Dorsolateral prefrontal cortex (tissue), 122 donors: ENCODE measurements at places on chromosomes 13 and 19.

DNA sequence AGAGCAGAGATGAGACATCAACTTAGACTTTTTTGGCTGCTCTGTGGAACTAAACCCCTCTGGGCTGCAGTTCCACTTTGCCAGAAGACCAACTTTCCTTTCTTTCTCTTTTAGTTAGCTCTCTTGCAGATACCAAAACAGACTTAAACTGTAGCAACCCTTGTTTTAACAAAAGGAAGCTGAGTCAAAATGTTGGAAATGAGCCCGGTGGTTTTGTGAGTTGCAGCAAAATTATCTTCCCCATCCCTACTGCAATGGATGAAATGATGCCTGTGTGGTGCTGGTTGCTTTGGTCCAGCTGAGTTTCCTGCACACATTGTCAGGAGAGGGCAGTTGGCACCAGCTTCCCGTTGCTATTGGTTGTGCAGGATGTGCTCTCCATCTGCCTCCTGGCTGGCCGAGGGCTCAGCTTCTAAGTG, 115.3 kb downstream of the LRCH1 start:
- DNase-seq: no peak

DNA sequence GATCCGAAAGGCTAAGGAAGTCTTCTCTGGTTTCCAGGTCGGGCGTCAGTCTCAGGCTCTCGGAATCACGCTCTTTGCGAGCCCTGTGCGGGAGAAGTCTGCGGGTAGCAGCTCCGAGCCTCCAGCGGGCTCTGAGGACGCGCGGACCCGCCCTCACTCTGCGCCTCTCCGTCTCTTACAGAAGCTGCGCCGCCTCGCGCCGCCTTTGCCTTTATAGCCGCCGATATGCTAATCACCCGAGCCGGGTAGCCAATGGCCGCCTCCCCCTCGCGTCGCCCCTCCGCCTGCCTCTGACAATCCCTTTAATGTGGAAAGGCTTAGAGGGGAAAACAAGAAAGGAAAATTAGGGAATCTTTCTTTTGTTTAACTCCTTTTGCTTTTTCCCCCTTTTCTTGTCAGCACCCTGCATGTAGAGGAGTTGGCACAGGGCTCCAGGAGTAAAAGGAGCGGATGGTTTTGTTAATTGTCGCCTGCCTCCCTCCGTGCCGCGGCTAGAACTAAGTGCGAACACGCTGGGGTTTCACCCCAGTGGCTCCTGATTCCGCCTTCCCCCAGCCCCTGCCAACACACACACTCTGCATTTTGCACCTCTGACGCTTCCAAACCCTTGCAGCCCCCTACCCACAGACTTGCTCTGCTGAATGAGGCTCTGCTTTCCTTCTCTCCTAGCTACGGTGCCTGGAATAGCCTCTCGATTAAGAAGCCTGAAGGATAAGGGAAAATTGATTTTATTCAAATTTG, at the start of gene PCDH8:
TSS of gene PCDH8 (minus strand) at position 186 of the 741 bp plus-strand sequence. CDS start 204 bp downstream, outside the sequence.
- DNase-seq: peak; percentile 50

DNA sequence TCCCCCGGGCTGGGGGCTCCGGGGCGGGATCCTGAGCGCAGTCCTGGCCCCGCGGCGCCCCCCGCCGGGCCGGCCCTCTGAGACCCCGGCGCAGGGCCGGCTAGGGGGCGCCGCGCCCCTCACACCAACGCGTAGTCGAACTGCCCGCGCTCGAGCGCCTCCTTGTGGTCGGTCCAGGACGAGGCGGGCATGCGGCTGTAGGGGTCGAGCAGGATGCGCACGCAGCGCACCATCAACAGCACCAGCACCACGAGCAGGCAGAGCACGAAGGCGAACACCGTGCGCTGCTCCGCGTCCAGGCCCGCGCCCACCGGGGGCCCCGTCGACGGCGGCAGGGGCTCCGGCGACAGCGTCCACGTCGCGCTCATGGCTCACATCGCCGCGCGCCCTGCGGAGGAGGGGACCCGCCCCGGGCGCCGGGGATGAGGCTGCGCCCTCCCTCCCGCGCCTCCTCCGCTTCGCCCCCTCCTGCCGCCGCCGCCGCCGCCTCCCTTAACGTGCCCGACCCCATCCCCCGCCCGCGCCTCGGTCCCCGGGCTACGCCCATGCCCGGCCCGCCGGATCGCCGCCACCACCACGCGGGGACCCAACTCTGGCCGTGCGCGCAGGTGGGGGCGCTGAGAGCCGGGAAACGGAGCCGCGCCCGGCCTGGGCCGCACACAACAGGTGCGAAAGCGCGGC, 624 bp downstream of the CTXN1 start:
- DNase-seq: no peak

GRCh38 chr19:2495130-2495641, 19.3 kb downstream of the GADD45B start:
- no peak for DNase-seq

- DNase-seq: no peak
Measured at GRCh38 chr13:97879646-97880310, 73.7 kb upstream of the IPO5 start.

- no peak for DNase-seq
Measured at GRCh38 chr13:46377554-46377953, 9.5 kb downstream of the RUBCNL start.

DNA sequence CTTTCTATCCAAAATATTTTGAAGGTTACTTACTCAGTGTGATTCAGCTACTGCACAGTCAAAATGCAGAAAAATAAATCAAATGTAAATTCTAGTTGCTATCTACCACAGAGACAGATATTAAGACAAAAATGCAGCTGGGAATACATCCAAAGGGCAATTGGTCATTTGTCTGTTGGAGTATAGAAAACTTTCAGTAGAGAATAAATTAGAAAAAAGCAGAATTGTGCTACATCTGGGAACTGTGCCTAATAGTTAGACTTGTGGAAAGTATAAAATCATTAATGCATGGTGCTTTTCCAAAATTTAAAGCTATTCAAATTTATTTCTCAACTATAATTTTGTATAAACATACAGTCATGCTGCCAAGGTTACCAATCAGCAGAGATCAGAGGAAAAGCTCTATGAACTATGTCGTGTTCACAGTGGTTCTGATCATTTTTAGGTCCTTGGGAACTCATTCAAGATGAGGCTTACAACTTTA, 1635.8 kb downstream of the PCDH9 start:
- no peak for DNase-seq

- DNase-seq: no peak
Measured at GRCh38 chr13:100344544-100344943, 244.0 kb downstream of the GGACT start.

- no peak for DNase-seq
Measured at GRCh38 chr19:41355802-41356201, 2.1 kb upstream of the TGFB1 start.

DNA sequence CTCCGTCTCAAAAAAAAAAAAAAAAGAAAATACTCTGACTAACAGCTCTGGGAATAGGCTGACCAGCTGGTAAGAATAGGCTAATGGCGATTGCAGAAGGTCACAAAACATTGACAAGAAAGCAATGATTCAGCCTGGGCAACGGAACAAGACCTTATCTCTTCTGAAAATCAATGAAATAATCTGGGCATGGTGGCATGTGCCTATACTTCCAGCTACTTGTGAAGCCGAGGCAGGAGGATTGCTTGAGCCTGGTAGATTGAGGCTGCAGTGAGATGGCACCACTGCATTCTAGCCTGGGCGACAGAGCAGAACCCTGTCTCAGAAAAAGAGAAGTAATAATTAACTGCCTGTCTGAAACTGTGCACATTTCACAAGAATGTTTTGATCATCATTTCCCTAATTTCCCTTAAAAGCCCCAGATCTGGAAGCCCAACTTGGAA, 18.8 kb upstream of the MTRF1 start:
- no peak for DNase-seq

DNA sequence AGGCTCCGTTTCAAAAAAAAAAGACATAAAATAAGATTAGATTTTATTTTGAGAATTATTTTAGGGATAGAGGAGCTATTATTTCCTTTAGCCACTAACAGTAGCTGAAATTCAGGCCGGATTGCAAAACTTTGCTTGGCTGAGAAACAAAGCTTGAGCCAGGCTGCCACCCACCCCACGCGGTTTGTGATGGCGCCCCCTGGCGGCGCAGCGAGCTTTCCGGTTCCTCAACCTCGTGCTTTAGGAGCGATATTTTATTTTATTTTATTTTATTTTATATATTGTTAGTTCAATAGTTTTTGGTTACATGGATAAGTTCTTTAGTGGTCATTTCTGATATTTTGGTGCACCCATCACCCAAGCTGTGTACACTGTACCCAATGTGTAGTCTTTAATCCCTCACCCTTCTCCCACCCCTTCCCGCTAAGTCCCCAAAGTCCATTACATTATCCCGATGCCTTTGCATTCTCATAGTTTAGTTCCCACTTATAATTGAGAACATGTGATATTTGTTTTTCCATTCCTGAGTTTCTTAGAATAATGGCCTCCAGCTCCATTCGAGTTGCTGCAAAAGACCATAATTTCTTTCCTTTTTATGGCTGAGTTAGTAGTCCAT, 19.8 kb upstream of the CEACAM4 start:
- no peak for DNase-seq

DNA sequence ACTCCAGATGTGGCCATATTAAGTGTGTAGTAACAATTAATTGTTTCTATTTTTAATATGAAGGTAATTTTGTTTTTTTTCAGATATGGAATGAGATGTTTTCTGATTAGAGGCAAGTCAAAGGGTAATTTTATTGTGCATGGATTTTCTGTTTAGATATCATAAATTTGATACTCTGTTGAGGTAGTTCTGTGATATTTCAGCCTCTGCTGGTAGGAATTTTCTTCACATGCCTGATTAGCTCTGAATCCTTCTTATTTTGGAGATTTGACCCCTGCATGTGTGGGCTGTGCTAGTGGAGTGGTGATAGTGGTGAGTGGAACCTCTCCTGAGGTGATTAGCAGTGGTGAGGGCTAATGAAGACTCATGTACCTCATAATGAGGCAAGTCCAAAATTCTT, 301.4 kb downstream of the GPC5 start:
- no peak for DNase-seq

DNA sequence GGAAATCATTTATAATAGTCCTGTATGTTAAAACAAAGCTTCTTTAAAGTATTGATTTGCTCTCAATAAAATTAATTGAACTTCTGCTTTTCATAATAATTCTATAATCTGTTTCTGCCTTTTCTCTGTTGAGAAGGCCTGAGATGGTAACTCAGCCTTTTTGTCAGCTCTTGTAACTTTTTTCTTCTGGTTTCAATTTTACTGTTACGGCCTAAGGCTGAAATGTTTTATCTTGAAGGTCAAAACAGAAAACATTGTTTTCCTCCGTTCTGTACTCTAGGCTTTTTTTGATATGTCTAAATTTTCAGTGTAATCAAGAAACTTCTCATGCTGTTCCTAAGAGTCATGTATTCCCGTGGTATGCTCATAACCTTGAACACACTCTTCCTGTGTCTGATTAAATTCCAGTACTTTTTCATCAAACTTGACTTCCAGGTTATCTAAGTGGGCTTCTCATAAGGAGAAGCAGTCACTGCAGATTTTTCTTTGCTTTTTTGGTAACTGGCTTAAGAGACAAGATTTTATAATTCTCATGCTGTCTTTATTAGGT, 7.6 kb upstream of the NAXD start:
- DNase-seq: no peak

GRCh38 chr13:24215732-24216131, 55.2 kb downstream of the SPATA13 start:
- no peak for DNase-seq

- peak; percentile 51 for DNase-seq
Measured at GRCh38 chr19:16825312-16826052, 3.7 kb upstream of the SIN3B start.

GRCh38 chr13:90336507-90336906, 1011.0 kb upstream of the MIR17HG start:
- no peak for DNase-seq

GRCh38 chr19:46946611-46947238, 72.9 kb upstream of the NPAS1 start:
- DNase-seq: no peak

GRCh38 chr13:100350601-100351000, 238.0 kb downstream of the GGACT start:
- no peak for DNase-seq

DNA sequence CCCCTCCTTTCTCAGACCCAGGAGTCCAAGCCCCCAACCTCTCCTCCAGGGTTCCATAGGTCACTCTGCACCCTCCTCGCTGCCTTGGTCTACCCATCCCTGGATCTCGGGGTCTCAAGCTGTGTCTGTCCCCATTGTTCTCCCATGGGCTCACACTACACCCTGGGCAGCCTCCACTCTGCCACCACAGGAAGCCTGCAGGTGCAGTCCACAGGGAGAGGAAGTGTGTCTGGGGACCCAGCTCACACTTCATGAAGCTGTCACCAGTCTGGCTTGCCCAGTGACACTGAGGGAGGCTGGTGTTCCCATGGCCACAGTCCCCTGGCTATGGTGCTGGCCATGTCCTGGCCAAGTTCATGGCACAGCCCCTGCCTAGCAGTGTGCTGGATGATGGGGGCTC, 5.3 kb downstream of the NECTIN2 start:
- DNase-seq: no peak

GRCh38 chr19:49019242-49019932, 2.5 kb upstream of the LHB start:
- no peak for DNase-seq

DNA sequence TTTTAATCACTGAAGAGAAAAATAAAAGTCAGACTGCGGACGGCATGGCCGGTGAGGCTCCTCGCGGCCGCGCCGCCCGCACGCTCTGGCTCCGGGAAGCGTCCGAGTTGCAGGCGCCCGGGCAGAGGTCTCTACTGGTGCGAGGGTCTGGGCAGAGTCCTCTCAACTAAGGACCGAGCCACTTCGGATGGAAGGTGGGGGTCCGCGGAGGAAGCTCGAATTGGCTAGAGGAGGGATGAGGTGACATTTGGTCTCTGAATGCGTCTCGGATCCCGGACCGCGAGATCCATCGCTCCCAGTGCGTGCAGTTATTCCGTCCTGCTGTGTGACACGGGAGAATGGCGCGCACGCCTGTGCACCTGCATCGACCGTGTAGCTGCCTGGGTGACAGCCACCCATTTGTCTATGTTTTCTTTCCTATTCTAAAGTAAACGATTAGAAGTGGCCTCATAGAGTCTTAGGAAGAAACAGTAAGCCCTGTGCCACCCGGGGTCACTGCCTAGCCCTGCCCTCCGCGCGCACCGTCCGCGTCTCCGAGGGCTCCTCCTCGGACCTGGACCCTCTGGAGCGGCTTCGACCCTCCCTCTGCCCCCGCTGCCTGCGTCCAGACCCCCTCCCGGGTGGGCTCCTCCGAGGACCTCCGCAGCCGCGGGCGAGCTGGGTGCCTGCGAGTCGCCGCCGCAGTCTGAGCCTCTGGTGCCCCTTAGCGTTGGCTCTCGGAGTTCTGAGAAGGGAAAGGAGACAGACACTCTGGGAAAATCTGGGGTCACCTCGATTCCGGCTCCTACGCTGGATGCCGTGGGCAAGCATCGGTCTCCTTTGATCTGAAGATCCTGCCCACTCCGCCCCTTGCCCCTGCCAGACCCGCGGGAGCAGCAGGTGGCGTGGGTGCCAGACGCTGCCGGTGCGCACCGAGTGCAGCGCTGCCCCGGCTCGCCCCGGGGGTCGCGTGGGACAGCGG, 347.4 kb downstream of the LIG4 start:
- DNase-seq: peak; percentile 70

DNA sequence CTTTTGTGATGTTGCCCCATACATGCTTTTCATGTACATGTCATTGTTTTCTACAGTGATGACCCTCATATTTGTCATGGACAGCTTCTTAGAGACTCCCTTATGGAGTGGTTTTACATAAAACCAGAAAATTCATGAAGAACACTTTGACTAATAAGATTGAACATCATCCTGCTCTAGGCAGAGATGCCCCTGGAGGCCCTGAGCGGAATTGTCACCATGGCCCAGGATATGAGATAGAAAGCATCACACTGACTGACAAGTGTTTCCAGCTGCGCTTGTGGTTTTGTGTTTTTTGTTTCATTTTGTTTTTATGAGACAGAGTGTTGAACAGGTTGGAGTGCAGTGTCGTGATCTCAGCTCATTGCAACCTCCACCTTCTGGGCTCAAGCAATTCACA, 22.2 kb downstream of the ZNF701 start:
- no peak for DNase-seq
